ENCODE measurements at places on chromosomes 5 and 9.

DNA sequence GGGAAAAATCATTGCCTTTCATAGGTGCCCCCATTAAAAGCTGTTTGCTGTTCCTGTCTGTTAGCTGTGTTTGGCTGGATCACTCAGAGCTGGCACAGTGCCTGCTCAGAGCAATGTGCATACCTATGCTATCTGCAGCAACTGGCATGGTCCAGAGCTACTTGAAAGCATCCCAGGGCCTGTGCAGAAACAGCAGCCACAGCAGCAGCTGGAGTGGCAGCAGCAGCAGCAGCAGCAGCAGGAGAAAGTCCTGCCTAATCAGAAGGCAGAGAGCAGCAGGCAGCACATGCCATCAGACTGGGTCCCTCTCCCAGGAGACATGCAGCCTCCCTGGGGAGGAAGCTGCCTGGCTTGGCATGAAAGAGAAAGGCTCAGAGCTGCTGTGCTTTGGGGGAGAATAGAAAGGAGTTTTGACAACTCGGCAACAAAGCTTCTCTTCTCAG, 243.8 kb upstream of the WWC1 start:
- DNase-seq = no peak

DNA sequence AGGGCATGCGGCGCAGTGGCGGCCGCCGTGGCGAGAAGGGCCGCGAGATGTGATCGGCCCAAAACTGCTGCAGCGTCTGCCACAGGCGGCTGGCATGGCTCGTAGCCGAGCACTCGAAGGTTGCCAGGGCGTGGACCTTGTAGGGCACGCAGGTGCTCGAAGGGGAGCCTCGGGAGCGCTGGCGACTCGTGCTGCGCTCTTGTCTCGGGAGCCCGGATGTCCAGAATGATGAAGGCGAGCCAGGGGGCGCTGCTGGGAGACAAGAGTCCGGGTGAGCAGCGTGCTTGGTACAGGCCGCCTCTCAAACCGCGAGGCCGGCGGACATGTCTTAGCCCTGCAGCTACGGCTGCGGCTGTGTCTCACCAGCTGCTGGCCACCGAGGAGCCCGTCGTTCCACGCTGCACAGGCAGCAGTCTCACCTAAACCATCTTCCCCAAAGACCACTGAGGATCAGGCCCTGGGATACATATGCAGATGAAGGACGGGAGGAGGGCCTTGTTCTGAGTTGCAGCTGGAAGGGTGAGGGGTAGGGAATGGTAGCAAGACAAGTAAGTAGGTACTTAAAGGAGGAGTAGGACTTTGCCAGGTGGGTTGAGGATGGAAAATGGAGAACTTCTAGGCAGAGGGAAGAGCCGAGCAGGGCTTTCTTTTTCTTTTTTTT, 1.7 kb downstream of the CBY3 start:
- DNase-seq = peak; percentile 49

- DNase-seq = no peak
These were observed 11.5 kb downstream of the ANXA1 start for GRCh38 chr9:73162987-73163768.

- DNase-seq = no peak
These were observed 32.7 kb upstream of the FOXE1 start for GRCh38 chr9:97820373-97820772.

DNA sequence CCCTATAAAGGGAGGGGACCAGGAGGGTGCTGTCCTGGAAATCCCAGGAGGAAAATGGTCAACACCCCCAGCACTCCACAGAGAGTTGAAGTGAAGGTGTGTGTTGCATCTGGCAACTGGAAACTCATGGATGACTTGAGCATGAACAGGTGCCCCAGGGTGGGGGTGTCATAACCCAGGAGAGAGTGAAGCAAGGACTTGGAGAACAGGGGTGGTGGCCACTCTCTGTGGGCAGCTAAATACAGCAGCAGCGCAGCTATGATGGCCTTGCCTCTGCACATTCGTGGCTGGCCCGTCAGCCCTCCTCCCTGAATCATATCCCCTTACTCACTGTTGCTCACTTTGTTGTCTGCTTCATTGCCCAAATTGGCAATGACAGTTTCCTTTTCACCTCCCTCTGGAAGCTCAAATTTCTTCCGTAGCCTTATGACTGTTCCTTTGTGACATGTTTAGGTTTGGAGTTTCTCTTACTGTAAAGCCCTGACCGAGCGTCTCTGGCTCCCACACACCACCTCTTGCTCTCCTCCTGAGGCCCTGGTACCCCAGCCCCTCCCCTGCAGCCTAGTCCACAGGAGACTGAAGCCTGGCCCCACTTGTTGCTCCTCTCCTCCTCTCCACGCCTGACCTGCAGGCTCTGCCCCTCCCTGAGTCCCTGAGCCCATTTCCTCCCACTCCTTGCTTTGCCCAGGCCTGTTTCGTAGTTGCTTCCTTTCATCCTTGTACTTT, 185.8 kb downstream of the CD180 start:
- DNase-seq = no peak

GRCh38 chr5:161396171-161396570, 150.4 kb downstream of the GABRB2 start:
- DNase-seq = no peak

- no peak for DNase-seq
These were observed 139.1 kb upstream of the ERCC6L2 start for GRCh38 chr9:95736370-95736769.

- DNase-seq = no peak
These were observed 74.1 kb downstream of the SLC38A9 start for GRCh38 chr5:55638051-55638450.

- no peak for DNase-seq
These were observed 10.5 kb upstream of the NDST1 start for GRCh38 chr5:150497274-150497988.

GRCh38 chr5:10612251-10612650, 48.4 kb downstream of the ANKRD33B start:
- DNase-seq = no peak

- DNase-seq = no peak
These were observed 33.6 kb upstream of the HMGCR start for GRCh38 chr5:75303419-75303818.

GRCh38 chr5:45089870-45090269, 281.1 kb downstream of the MRPS30 start:
- DNase-seq = no peak

DNA sequence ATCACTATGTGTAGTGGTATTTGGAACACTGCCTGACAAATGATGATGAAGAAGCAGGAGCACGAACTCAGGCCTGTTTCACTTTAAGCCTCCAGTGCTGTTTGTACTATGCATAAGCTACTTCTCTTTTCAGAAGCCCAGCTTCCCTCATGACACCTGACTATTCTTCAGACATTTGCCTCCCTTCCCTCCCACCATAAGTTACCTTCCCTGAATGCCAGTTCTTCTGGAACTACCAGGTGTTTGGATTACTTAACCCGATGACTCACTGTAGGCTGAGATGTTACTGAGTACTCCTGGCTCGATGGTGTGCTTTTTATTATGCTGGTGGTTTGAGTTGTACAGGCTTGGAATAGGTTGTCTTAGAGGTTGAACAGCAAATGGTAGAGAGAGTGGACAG, 180.0 kb downstream of the SPATA31D1 start:
- DNase-seq = no peak

Measured in activated T-cell treated with anti-CD3 and anti-CD28 coated beads for 4 hours (primary cell).